Osteoblast (primary cell): ENCODE measurements at places on chromosomes 5 and 9. TPM values are rescaled to one million over a fixed set of nuclear protein-coding genes. Genes with fewer than 3 reads are reported as not detected.

Gene CAMK4
- 0.29 and 0.72 TPM in 2 replicates for total RNA-seq

Gene SLC30A5
- total RNA-seq, result 42.0 and 47.7 TPM in 2 replicates

Gene GABRG2
- total RNA-seq, result not detected in 2 replicates

Gene GARIN3
- not detected in 2 replicates for total RNA-seq

Gene FGFR4
- total RNA-seq, result 0.29 and 1.1 TPM in 2 replicates
